Kidney capillary endothelial cell (primary cell): ENCODE measurements at places on chromosomes 7 and 10.

- DNase-seq = no peak
These were observed 758.0 kb downstream of the TYW1 start for GRCh38 chr7:67754651-67755050.

- no peak for DNase-seq
These were observed 4.6 kb downstream of the NKX2-3 start for GRCh38 chr10:99537086-99537988.

DNA sequence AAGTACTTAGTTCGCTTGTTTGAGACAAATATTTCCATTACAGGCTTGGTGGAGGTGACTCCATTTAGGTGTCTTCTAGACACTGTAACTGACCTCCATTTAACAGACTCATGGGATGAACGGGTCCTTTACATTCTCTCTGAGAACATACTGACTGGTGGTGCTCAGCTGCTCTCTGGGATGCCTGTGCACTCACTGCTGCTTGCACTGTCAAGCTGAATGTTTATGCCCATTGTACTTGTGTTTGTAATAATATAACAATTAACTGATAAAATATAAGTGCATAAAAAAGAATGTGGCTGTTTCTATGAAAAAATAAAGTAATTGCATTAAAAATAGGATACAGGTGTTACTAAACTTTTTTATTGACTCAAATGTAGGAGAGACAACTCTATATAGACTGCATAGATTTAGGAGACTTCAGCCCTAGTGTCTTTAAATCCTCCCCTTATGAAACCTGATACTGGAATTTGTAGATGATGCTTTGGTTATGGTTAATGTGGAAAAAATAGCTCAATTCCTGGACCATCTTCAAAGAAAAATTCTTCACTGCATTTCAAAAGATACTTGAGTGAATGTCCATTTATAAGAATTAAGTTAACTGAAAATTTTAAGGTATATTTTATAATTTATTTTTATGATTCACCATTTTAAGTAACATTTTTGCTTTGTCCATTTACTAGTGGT is 85.4 kb downstream of the CDK14 start:
- no peak for DNase-seq

- peak; percentile 50 for DNase-seq
These were observed 112.1 kb downstream of the VPS41 start for GRCh38 chr7:38796626-38797501.

- DNase-seq = no peak
These were observed 333.5 kb downstream of the GPR158 start for GRCh38 chr10:25508112-25508815.

- no peak for DNase-seq
These were observed 15.9 kb downstream of the CUL2 start for GRCh38 chr10:35074266-35074665.

GRCh38 chr10:12130237-12130872 is 878 bp downstream of the SEC61A2 start:
- DNase-seq = peak; percentile 69

DNA sequence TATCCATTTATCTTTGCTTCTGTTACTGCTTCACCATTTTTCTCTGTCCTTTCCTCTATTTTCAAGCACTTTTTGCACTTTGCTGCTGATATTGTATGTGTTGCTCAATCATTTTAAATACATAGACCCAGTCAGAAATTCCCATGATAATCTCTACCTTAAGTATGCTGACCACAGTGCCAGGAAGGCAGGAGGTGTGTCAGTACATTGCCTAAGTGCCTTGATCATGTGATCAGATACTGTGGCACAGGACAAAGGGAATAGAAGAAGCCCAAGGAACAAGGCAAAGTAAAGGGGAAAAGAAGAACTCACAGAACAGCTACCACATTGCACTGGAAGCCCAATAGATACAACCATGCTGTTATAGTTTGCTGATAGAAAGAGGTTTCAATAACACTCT is 53.7 kb upstream of the CD36 start:
- no peak for DNase-seq

DNA sequence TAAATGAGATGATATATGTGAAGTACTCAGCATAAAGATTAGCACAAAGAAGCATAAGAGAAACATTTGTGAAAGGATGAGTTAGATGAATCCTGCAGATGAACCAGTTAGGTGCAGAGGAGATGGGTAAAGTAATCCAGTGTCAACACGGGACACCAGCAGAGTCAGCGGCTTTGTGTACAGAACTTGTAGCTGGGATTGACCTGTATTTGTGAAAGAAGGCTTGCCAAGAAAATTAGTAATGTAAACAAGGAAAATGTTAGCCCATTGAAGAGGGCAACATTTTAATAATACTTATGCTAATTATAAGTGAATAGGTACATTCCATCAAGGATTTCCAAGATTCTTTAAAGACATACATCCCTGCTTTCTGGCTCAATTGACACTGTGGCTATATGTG is 255.7 kb downstream of the PTEN start:
- no peak for DNase-seq

DNA sequence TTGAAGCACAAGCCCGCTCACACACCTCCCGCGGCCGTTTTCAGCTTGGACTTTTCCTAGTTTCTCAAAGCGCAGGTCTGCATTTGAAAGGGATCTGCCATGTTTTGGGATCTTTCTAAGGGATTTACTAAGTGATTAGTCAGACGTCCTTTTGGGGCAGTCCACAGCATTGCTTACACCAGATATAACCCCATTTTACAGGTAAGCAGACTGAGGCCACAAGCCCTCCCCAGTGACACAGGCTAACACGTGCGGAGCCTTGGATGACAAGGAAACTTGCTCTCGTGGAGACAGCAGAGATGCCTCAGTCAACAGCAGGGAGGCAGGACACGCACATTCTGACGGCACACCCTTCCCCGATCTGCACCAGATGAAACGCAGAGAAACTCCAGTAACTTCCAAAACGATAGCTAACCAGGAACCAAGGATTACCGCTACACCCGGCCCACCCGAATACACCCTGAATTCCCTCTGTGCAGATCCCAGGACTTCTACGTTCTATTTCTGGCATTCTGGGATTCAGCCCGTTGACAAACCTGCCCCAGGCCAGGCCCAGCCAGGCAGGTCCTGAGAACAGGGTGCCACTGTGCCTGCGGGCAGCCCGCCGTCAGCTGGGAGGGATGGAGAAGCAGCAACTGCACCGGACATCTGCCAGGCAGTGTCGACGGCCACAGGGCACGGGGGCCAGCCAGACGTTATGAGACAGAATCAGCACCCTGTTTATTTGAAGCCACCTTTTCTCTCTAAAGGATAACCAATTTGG is 27.9 kb downstream of the FOXL3 start:
- no peak for DNase-seq

- no peak for DNase-seq
These were observed 71.8 kb downstream of the SGCE start for GRCh38 chr7:94584113-94584512.

DNA sequence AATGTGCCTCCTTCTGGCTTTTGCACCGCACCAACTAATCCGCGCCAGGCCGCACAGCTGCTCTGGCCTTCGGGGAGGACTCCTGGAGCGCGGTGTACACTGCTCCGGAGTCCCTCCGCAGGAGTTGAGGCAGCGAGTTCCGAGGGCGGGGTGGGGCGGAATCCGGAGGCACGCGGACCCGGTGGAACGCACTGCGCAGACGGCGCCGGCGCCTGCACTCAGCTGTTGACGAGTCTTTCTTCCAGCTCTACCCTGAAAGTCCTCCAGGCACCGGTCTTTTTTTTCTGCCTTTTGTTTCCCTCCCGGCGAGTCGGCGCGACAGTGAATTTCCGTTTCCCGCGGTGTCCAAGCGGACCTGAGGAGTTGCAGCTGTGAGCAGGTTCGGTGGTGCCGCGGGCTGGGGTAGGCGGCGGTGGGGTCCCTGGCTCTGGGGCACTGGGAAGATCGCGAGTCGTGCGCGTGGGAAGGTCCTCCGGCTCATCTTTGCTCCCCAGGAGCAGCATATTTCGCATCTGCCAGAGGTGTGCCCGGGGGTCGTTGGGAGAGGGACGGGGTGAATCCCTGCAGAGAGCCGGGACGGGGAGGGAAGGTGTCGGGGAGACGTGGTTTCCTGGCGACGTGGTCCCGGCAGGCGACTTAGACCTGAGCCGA is 44.1 kb downstream of the SFTPD start:
- peak; percentile 85 for DNase-seq

- DNase-seq = no peak
These were observed 116.1 kb upstream of the ZMIZ1 start for GRCh38 chr10:78952686-78953085.

DNA sequence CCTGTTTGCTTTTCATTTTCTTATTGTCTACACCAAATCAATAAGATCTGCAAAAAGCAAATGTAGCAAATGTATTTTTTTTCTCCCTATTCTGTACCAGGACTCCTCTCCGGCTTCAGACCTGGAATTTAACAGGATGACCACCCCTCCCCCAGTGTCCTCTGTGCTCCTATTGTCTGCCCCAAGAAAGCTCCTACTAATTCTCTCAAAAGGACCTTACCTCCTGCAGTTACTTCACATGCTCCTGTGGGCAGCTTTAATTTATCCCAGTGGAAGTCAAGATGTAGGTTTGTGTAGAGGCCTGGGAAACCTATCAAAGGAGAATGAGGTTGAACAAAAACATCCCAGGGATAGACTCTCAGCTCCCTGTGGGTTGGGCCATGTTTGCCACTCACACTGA is 31.3 kb downstream of the PLXNA4 start:
- DNase-seq = no peak

DNA sequence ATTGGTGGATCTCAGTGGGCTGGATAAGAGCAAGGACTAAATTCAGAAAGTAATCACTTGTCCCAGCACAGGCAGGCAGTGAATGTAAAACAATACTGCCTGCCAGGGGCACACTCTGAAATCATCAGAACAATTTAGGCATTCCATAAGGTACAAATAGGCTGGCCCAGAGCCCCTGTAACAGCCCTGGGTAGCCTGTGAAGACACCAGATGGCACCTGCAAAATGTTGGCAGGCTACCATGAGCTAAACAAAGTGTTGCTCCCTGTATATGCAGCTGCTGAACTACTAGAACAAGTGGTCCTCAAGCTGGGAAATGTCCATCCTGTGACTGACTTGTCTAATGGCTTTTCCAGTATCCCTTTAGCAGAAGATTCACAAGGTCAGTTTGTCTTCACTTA is 3.0 kb upstream of the PRSS37 start:
- no peak for DNase-seq

DNA sequence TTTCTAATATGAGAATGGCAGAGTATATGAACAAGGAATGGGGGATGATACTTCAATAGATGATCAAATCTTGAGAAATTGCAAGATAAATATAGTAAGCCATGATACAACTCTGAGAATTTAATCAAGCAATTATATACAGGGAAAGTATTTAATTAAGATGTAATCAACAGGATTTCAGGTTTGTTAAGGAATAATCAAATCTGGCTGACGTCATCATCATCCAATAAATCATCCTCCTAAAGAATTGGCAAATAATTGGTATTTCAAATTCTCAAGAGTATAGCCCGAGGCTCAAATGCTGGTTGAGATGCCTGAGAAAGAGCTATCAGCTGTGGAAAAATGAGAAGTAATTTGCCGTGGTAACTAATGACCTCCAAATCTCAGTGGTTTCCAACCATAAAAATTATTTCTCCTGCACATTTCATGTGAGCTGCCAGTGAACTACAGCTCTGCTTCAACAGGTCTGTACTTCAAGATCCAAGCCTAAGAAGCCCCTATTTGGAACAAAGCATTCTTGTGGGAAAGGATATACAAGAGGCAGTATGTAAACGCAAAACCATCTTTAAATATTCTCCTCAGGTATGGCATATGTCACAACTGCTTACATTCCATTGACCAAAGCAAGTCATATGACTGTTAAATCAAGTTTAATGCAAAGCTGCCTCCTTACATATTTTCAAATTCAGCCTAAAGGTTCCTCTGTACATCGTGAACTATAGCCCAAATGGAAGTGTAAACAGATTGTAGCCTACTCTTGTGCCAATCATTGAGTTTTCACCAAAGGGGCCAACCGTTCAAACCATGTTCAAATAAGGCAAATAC is 503.0 kb downstream of the KIF20B start:
- no peak for DNase-seq

DNA sequence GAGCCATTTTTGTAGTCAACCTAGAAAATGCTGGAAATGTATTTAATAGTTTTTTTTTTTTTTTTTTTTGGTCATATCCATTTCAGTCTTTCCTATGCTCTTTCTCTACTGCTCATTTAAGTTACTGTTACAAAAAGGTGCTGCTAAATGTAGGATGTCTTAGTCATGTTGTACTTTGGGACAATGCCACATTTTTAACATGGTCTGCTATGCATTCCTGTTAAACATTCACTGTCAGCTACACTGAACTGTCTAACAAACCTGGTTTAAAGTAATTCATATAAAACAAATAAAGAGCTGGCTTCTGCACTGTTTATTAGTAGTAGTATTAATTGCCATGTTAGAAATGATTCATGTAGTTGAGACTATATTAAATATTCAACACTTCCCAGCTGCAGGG is 108.6 kb downstream of the NSUN6 start:
- no peak for DNase-seq

DNA sequence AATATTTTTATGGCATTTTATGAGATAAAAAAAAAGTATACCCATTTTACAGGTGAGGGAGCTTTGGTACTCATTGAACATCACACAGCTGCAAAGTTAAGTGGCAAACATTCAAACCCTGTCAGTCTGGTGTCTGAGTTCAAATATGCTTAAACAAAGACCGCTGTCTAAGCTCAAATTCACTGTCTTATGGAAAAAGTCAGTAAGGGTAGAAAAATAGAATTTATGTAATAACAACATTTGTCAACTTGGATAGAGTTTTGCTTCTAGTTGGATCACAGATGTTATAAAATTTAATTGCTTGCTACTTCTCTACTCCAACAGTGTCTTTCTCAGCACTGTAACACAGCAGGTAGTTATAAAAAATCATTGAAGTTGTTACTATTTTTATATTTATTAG is 161.7 kb upstream of the CSTF2T start:
- no peak for DNase-seq

DNA sequence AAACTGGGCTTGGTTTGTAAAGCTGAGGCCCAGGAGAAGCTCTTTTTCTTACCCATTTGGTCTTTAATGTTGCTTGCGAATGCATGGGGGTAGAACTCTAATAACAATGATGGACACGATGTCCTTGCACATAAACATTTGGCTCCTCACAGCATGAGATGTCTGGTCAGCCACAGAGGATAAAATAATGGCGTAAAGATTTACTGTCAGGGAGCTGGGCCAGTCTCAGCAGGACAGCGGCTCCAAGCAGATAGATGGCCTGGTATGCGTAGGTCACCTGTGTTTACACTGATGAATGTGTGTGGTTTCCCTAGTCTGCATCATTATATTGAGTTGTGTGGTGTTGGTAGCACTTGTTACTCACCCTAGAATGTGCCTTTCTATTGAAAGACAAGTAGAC is 537.4 kb downstream of the CNTNAP2 start:
- DNase-seq = no peak
